ENCODE measurements at places on chromosomes 7 and 10. TPM values are rescaled to one million over a fixed set of nuclear protein-coding genes. Genes with fewer than 3 reads are reported as not detected.

GRCh38 chr7:132499065-132499464, 77.2 kb downstream of the PLXNA4 start:
- H3K27ac ChIP-seq, result no peak overlapping the region
- DNase-seq, result no peak
- no peaks in the 10 kb centered on the region for H3K4me1 ChIP-seq
- no peaks in the 10 kb centered on the region for H3K27me3 ChIP-seq
- H3K4me3 ChIP-seq, result no peak overlapping the region

The GSAP gene
- total RNA-seq, result 0.72 TPM

DNA sequence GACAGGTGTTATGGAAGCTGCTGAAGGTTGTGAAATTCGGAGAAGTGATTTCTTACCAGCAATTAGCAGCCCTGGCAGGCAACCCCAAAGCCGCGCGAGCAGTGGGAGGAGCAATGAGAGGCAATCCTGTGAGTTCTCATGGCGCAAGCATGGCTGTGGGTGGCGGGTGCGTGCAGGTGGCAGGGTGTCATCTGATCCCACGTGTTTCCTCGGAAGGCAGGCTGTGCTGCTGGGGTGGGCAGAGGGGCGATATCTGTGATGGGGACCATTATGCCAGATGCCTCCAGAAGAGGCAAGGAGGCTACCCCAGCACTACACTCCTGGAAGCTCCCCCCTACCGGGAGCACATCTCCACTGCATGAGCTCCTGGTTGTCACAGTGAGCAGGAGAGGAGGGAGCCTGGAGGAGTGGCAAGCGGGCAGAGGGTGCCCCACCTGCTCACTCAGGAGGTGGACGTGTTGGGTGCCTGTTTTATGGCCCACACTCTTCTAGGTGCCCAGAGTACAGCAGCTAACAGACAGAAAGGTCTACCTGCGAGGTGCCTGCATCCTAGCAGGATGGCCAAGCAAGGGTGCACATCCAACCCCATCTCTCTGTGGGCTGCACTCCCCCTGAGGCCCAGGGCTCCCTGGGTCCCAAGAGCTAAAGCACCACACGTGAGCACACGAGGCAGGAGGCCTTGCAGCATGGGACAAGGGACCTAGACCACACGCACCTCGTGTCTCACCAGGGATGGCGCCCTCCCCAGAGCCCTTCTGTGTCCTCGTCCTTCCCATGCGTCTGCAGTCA, 204.7 kb downstream of the EBF3 start:
- peaks cover 11% of the 10 kb centered on the region for H3K4me1 ChIP-seq
- H3K27ac ChIP-seq, result no peak overlapping the region
- no peaks in the 10 kb centered on the region for H3K27me3 ChIP-seq

The LIPM gene
- not detected for total RNA-seq

- peaks cover 7% of the 10 kb centered on the region for H3K4me1 ChIP-seq
- DNase-seq, result no peak
- no peak overlapping the region for H3K27ac ChIP-seq
- no peak overlapping the region for H3K4me3 ChIP-seq
- H3K36me3 ChIP-seq, result peaks cover 18% of the 10 kb centered on the region
Observed at GRCh38 chr10:110980807-110981206, 61.4 kb downstream of the SHOC2 start.

DNA sequence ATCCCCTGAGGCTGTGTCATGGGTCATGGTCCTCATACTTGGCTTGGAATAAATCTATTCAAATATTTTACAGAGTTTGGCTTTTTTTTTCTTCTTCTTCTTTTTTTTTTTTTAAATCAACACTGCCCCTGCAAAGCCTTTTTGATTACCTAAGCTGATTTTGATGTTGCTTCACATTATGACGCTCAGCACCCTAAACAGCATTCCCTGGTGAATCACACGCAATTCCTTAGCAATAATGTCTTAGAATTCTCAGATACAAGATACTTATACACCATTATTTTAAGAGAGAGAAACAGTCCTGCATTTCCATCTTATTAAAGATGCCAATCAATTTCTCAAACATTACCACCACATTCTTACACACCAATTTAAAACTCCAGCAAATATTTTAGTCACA, 323.7 kb upstream of the IGFBP3 start:
- DNase-seq, result no peak
- H3K4me3 ChIP-seq, result no peak overlapping the region
- H3K27me3 ChIP-seq, result no peaks in the 10 kb centered on the region
- no peak overlapping the region for H3K27ac ChIP-seq
- no peaks in the 10 kb centered on the region for H3K36me3 ChIP-seq

DNA sequence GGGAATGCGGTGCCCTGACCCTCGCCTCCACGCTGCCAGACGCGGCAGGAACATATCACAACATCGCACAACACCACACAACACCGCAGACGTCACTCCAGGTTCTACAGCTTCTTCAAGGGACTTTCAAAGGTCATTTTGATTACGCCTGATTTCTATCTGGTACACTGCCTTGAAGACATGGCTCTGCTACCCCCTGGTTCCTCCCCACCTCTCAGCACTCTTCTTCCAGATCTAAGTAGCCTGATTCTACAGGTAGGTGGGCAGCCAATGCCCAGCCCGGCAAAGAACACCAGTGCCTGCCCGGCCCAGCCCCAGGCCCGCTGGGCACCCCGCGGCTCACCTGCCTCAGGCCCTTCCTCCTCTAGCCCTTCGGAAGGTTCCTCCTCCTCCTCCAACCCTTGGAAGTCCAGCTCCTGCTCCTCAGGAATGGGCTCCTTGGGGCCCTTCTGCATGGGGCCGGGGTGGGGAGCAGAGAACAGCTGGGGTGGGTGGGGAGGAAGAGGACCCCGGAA, 8.4 kb downstream of the GIGYF1 start:
- no peak overlapping the region for H3K27ac ChIP-seq
- peaks cover 64% of the 10 kb centered on the region for H3K36me3 ChIP-seq
- no peaks in the 10 kb centered on the region for H3K27me3 ChIP-seq

The PTPRN2 gene
- total RNA-seq, result 0.55 TPM

DNA sequence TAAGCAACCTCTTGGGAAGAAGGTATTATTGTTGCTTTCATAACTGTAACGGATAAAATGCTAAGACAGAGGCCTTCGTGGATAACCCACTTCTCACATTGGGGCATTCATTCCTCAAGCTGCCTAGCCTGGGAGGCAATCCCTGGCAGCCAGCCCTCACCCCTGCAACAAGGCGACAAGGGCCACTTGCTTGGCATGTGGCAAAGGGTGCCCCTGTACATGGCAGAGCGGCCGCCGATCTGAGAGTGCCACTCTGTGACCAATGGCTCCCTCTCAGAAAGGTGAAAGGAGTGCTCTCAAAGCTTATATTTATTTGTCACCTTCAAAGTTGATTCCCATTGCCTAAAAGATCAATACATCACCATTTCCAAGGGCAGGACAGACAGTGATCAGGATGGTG, 31.9 kb downstream of the EBF3 start:
- no peak for DNase-seq
- H3K27me3 ChIP-seq, result no peaks in the 10 kb centered on the region

The LRRC18 gene
- not detected for total RNA-seq

DNA sequence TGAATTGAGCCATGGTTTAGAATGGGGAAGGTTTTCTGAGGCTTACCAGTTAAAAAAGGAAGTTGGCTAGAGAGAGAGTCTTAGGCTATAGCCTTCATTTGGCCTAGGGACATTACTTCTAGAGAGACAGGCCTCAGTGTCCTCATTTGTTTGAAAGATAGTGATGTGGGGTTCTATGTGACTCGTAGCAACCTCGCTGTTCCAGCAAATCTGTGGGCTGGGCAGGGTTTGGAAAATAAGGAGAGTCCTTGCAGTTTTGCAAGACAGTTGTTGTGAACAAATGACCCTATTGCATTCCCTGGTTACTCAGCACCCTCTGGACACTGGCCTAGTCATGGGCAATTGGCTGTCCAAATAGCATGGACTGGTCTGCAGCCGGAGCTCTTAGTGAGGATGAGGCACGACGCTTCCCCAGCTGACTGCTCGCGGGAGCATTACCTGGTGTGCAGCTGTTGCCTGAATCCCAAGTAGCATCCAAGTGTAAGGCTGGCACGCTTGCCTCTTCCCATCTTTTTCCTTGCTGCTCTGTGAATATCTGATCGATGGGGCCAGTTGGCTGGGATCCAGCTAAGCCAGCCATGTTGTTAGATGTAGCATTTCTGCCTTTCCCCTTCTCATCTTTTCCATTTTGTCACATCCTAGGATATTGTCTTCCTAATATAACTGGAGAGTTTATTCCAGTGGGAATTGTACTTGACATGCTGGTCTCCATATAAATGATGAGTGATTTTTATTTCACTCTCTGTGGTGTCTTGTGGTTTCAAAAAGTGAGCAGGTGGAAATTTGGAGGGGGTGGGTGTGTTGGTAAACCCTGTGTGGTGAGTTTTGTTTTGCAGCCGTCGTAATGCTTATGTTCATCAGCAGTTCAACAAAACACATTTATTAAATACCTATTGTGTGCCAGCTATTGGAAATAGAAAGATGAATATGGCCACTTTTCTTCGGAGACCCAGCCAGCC, 99.8 kb downstream of the SND1 start:
- no peak overlapping the region for H3K4me3 ChIP-seq
- H3K27me3 ChIP-seq, result no peaks in the 10 kb centered on the region
- no peak overlapping the region for H3K27ac ChIP-seq

DNA sequence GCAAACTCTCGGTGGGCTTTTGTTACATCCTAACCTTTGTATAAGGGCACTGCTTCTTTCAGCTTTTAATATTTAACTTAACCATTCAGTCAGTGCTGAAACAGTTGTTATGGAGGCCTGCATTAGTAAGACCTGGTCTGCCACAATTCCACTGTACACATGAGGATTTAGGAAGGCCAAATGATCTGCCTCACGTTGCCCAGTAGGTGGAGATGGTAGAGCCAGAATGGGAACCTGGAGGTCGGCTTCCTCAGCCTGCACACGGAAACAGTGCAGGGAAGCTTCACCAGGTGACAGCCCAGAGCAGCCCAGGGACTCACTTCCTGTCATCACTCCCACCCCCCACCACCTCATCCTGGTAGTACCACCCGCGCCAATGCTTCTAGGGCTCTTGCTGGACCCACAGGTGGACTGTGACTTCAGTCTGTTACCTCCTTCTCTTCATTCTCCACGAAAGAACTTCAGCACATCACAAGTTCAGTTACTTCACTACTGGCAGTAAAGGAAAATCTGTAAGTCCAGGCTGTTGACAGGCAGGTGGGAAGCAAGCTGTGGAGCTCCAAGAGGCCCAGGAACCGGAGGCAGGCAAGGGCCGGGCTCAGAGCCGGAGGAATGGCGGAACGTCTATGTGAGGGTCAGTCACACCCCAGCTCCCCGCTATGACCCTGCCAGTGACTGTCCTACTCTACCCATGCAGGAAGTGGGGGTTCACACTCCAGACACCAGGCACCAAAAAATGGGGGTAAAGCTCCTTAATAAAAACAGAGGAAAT, 480.3 kb upstream of the C7orf33 start:
- no peak overlapping the region for H3K4me3 ChIP-seq
- H3K4me1 ChIP-seq, result no peaks in the 10 kb centered on the region
- H3K27me3 ChIP-seq, result no peaks in the 10 kb centered on the region
- H3K27ac ChIP-seq, result no peak overlapping the region

DNA sequence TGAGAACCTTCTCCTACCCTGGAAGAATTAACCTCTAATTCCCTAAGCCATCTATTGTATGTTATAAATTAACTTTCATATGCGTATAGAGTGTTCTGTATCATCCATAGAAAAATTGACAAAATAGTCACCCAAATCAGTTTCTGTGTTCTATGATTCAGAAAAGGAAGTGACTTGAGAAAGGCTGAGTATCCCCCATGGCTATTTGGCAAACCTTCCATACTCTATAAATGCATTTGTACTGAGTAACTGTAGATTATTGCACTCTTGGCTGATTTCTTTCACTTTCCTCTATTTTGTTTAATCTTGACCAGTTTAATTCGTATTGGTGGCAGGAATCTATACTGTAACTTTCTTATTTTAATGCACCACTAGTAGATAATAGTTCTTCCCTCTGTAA, 182.2 kb downstream of the HTR7 start:
- DNase-seq, result no peak
- H3K27me3 ChIP-seq, result no peaks in the 10 kb centered on the region
- no peak overlapping the region for H3K4me3 ChIP-seq
- H3K36me3 ChIP-seq, result no peaks in the 10 kb centered on the region
- H3K4me1 ChIP-seq, result no peaks in the 10 kb centered on the region

GRCh38 chr7:29851487-29851886, 45.2 kb downstream of the WIPF3 start:
- no peak for DNase-seq
- no peaks in the 10 kb centered on the region for H3K27me3 ChIP-seq
- no peak overlapping the region for H3K4me3 ChIP-seq
- no peaks in the 10 kb centered on the region for H3K4me1 ChIP-seq

DNA sequence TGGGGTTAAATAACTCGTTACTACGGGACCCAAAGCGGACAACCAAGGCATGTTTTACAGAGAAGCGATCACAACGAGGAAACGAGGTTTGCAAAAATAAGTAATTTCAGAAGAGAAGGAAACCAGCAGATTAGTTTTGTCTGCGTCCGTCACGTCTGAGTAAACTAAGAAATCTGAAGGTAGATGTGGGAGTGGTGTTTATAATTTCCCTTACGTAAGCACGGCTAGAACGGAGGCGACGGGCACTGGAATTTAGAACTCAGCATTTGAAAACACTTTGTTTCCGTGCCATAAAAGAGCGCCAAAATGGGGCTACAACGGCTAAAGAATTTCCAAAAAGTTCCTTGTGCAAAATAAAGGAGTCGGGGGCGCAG, 718 bp upstream of the UMAD1 start:
- no peak for DNase-seq
- peak overlapping the region; percentile 67 for H3K27ac ChIP-seq
- no peaks in the 10 kb centered on the region for H3K27me3 ChIP-seq
- peaks cover 9% of the 10 kb centered on the region for H3K36me3 ChIP-seq
- H3K4me3 ChIP-seq, result peak overlapping the region; percentile 96
- no peaks in the 10 kb centered on the region for H3K4me1 ChIP-seq

DNA sequence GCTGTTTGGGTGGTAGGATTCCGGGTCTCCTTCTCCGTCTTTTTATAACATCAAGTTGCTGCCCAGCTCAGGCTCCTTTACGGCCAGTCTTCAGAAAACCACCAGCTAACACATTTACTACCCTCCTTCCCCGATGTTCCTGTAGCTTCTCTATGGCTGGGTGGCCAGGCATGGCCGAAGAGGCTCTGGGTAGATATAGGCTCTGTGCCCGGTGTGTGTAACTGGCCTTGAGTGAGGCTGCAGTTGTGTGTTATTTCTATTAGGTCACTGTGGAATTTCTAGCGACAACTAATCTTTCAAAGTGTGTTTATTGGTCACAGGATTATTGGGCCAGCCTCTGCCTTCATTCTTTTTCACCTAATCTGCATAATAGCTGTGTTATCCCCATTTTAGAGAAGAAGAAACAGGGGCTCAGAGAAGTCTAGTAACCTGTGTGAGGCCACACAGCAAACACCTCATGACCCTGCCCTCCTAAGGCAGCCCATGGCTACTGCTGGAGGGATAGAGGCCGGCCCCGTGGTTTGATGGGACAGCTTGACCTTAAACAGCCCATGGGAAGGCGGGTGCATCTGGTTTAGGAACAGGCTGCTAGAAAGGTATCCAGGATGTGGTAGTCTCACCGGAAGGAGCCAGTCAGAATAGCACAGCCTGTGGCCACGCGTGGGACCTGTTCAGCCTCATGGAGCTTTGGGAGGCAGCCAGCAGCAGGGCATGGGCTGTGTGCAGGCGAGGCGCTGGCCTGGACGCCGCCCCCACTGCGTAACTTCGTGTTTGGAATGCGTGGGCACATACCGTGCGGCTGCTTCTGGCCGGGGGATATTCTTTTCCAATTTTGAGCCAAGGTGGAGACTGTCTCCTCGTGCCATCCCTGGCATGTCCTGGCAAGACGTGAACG, 29.7 kb downstream of the HTRA1 start:
- no peak overlapping the region for H3K4me3 ChIP-seq
- H3K27me3 ChIP-seq, result peaks cover 6% of the 10 kb centered on the region
- H3K4me1 ChIP-seq, result no peaks in the 10 kb centered on the region
- H3K27ac ChIP-seq, result peak overlapping the region; percentile 41

- no peaks in the 10 kb centered on the region for H3K4me1 ChIP-seq
- H3K27ac ChIP-seq, result no peak overlapping the region
- DNase-seq, result no peak
- H3K4me3 ChIP-seq, result no peak overlapping the region
- no peaks in the 10 kb centered on the region for H3K36me3 ChIP-seq
Observed at GRCh38 chr7:129574487-129574886, 37.0 kb upstream of the NRF1 start.

The GPNMB gene
- 0.99 TPM for total RNA-seq

Data from endodermal cell (in vitro differentiated cells).